Stimulated activated CD8-positive, alpha-beta memory T cell treated with anti-CD3 and anti-CD28 coated beads, Interleukin-15, amount 100 ng/mL, for 48 hours (primary cell): ENCODE measurements at places on chromosomes 4 and X.
A peak's percentile ranks its signal among the peaks of the same experiment; 100 is the strongest.

- DNase-seq: peak; percentile 1
Observed at GRCh38 chrX:64204701-64205440, 637 bp downstream of the AMER1 start.

DNA sequence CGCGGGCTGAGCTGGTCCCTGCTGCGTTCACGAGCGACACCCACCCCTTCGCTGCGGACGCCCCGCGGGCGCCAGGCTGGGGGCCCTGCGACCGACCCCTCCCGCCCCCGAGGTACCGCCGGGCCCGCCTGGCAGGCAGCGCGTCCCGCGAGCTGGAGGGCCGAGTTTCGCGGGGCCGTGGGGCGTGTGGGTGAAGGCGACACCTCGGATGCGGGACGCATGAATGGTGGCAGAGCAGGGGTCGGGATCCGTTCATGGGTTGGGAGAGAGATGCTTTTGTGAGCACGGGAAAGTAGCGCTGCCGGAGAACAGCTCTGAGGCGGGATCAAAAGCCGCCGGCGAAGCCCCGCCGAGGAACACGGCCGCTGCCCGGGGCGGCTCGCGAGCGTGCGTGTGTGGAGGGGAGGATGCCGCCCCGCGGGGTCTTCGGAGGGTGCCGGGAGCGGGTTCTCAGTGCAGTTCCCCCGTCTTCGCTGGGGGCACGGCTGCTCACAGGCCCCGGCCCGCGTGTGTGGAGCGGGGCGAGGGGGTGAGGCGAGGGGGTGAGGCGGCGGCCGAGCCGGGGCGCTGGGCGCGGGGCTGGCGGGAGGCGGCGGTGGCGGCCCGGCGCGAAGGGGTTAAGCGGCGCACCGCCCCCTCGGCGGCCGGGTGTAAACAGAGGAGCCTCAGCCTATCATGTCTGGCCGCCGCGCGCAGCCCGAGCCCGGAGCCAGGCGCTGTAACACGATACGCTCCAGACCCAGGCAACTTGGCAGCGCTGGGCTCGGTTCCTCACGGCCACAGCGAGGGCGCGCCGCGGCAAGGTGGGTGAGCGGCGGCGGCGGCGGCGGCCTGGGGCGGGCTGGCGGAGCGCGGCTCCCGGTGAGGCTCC is 205.3 kb downstream of the TENM3 start:
- DNase-seq: peak; percentile 26

DNA sequence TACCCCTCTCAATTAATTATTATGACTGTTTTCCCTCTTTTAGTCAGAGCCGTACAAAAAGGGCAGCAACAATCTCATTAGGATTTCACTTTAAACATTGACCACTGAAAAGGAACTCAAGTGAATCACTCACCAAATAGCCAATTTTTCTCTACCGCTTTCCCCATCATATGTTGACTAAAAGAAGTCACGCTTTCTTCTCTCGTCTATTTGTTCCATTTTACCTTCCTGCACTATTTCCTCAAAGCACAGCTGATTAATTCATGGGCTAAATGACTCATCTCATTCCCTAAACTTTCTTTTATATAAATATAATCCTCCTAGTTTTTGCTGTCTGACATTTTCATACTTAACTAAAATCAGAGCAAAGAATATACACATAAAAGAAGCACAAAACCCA is 8.2 kb downstream of the MID1 start:
- no peak for DNase-seq

DNA sequence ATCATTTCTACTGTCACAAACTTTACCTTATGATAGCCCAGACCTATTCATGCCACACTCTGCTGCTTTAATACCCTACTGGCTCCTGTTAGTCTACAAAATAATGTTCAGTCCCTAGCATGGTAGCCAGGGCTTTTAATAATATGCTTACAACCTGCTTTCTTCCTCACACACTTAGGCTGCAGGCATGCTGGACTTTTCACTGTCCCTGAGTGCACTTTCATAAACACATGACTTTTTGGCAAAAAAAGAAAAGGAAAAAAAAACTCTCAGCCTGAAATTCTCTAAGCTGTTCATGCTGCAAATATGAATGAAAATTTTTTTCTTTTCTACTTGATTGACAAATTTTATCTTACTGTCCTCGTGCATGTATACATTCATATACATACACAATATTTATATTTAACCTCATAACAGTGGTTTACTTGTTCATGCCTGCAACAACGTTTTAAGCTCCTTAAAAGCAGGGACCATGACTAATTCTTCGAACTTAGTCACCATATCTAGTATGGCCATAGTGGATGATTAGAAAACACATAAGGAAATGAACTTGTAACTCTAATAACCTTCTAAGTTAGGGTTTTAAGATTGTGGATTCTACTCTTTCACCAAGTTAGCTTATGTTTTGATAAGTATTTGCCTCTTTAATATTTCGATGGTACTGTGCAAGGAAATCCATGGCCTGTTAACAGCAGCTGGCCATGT is 229.5 kb downstream of the SPCS3 start:
- DNase-seq: no peak

- no peak for DNase-seq
Observed at GRCh38 chr4:75338352-75338880, 175.8 kb downstream of the RCHY1 start.

DNA sequence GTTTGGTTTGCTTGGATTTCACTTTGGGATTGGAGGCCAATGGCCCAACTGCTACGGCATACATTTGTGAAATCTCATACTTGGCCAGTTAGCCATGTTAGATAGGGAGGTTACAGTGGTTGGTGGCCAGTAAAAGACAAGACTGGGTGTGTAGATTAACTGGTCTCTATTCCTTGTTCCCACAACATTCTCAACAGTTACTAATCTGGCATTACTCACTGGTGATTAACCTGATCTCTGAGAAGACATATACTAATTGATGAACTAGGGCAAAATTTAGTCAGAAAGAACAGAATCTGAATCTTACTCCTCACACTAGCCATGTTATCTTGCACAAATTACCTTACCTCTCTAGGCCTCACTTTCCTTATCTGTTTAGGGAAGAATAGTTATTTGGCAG is 33.4 kb downstream of the GATB start:
- no peak for DNase-seq

GRCh38 chr4:181007751-181008150 is 1235.5 kb upstream of the TENM3 start:
- no peak for DNase-seq

- DNase-seq: no peak
Observed at GRCh38 chr4:144318797-144319196, 178.3 kb upstream of the GYPA start.

DNA sequence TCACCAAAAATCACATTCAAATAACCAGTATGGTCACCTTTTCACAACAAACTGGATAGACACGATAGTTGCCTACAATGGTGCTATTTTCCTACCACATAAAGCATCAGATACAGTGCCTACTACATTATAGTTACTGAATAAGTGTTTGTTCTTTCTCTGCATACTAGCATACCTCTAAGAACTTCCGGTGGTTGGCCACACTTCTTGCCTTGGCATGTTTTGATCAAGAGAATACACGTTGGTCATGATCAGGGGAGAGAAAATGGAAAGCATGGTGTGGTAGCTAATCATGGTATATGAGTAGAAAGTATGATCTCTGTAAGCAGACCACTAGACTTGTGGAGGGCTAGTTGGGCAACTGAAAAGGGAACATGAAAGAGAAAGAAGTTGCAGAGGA is 322.8 kb upstream of the DIAPH2 start:
- no peak for DNase-seq

- no peak for DNase-seq
Observed at GRCh38 chr4:117154251-117154650, 68.9 kb upstream of the TRAM1L1 start.

- no peak for DNase-seq
Observed at GRCh38 chr4:14345356-14345775, 656.9 kb upstream of the CPEB2 start.

GRCh38 chr4:3251691-3252479 is 2.9 kb downstream of the MSANTD1 start:
- DNase-seq: no peak

DNA sequence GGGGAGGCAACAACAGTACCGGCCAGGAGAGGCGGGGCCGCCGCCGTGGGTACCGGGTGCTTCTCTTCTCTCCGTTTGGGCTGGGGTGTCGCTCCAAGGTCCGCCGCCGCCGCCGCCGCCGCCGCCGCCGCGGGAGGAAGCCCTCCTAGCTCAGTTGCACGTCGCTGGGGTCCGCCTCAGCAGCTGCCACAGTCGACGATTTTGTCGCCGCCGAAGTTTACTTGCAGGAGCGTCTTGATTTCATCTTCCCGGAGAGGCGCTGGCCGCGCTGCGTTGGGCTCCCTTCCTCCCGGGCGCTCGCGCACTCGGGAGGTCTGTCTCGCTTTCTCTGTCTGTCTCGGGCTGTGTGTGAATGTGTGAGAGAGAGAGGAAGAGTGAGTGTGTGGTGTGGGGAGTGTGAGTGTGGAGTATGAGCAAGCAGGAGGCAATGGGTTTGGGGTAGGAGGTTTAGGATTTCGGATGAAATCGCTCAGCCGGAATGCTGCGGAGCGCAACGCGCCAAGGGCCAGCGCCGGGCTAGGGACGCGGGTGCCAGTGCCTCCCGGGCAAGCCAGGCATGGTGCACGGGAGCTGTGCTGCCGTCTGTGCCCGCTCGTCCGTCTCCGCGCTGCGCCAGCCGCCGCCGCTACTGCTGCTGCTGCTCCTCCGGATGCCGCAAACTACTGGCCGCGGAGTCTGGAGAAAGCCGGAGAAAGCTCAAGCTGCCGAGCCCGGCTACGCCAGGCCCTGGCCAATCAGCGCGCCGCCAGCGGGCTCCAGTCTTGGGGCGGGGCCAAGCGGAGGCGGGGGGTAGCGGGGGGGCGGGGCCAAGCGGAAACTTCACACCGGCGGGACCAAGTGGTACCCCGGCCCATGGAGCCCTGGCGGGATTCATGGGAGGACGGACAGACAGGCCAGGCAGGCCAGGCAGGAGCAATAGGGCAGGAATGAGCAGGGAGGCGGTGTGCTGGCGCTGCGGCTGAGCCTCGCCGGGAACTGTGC is at the start of gene PCDH19:
Gene PCDH19 (minus strand): TSS at position 664 of the 981 bp plus-strand sequence. CDS start 1,676 bp downstream, outside the sequence.
- peak; percentile 31 for DNase-seq

- no peak for DNase-seq
Observed at GRCh38 chr4:157572284-157572683, 351.8 kb downstream of the GRIA2 start.

GRCh38 chr4:3386526-3386925 is 55.2 kb upstream of the HGFAC start:
- no peak for DNase-seq

- no peak for DNase-seq
Observed at GRCh38 chr4:129110931-129111330, 15.0 kb downstream of the C4orf33 start.

GRCh38 chr4:181566490-181566889 is 676.7 kb upstream of the TENM3 start:
- DNase-seq: no peak

DNA sequence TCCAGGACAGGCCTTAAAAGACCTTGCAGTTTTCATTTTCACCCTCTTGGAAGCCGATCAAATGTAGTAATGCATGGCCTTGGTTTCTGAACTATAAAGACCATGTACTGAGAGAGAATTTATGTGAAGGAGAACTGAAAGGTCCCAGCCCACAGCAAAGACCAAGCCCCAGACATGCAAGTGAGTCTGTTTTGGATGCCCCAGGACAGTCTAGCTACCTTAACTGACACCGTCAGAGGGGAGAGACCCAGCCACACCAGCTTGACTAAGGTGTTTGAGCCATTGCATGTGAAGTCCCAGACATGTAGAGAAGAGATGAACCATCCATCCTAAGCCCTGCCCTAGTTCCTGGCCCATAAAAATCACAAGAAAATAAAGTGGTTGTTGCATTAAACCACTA is 316.8 kb upstream of the GATB start:
- DNase-seq: no peak

- no peak for DNase-seq
Observed at GRCh38 chr4:53307819-53308780, 57.8 kb downstream of the SCFD2 start.

- peak; percentile 0 for DNase-seq
Observed at GRCh38 chr4:87679449-87680169, 29.5 kb downstream of the DMP1 start.

- no peak for DNase-seq
Observed at GRCh38 chrX:49106930-49107329, 16.6 kb downstream of the GPKOW start.

DNA sequence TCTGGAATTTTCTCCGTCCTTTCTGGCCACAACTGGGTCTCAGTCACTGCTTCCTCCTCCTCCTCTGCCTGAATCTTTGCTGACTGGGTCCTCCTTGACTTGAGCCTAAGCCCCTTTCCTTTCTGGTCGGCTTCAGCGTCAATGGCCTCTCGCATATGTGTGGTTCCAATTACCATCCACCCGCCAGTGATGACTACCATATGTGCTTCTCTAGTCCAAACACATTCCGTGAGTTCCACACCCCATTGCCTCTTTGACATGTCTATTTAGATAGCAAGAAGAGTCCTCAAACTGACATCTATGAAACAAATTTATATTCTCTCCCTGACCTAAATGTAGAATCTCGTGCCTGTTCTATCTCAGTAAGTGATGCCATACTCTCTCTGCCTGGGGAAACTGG is 19.8 kb downstream of the MXRA5 start:
- DNase-seq: no peak

- no peak for DNase-seq
Observed at GRCh38 chrX:7143941-7144525, 3.5 kb upstream of the STS start.

GRCh38 chr4:110484029-110484428 is 8.1 kb downstream of the ENPEP start:
- no peak for DNase-seq

DNA sequence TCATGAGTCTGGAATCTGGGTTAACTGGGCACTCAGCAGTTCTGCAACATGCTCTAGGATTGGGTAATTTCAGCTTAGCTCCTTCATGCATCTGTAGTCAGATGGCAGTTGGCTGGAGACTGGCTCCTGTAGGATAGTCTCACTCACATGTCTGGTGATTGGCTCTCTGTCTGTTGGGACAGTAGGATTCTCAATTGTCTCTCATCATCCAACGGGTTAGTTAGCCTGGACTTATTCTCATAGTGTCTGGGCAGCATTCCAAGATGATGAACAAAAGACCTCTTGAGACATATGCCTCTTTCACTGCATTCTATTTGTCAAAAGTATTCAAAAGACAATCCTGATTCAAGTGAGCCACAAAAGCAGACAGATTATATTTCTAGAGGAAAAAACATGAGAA is 795.6 kb upstream of the GALNTL6 start:
- no peak for DNase-seq

- DNase-seq: no peak
Observed at GRCh38 chr4:123659262-123659661, 262.7 kb downstream of the SPRY1 start.

DNA sequence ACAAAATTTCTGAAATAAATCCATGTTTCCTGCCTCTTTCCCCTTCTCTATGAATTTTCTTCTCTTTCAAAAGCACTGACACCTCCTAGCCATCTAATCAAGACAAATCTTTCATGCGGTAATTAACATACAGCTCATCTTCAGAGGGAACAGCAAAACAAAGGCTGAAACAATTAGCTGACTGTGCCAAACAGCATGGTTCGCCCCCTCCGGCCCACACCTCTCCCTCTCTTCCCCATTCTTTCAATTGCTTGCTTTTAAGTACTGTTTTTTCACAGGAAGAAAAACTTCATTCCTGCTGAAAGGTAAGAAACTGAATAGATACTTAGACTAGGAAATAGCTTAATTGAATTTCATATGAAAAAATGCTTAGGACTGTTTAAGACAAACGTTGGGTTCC is 291.1 kb upstream of the NOCT start:
- DNase-seq: no peak

GRCh38 chrX:108122748-108123147 is 31.2 kb downstream of the ATG4A start:
- DNase-seq: no peak
